ENCODE measurements at places on chromosomes 1 and 21.

DNA sequence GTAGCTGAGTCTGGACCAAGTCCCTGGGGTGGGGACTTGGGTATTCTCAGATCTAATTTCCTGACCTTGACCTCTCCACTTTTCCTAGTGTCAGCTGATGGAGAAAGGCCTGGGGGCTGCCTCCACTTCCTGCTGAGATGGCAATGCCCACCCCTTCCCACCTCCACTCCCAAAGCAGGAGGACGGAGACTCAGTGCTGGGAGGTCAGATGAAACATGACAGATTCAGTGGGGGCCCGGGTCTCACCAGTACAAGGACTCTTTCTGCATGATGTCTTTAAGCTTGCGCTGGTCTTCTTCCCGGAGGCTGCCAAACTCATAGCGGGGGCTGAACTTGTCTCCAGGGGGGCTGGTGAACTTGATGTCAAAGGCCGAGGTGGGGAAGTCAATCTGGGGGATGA, 35.6 kb upstream of the PPP1R15B start:
- no peak for DNase-seq

GRCh38 chr21:41511858-41512257, 3.9 kb upstream of the TMPRSS2 start:
- no peak for DNase-seq

- no peak for DNase-seq
Observed at GRCh38 chr1:21816602-21817302, 4.7 kb downstream of the LDLRAD2 start.

DNA sequence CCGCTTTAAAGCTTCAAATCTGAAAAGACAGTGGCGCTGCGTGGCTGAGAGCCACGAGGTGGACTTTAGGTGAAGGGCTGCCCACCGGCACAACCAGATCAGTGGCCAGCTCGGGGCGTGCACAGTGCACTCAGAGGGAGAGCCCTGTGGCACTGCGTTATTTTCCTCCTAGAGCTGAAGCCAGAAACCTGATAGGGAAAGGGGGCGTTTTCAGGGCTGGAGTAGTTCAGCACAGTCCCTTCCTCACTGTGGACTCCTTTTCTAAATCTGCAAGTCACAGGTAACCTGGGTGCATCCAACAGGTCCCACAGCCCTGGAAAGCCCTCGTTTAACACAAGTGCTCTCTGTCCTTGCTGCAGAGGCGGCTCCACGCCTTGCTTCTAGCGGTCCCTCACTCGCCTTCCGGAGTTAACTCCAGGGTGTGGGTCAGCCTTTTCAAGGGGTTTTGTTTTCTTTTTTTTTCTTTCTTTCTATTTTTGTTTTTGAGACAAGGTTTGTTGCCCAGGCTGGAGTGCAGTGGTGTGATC, 81.2 kb downstream of the GALNT2 start:
- DNase-seq: no peak

DNA sequence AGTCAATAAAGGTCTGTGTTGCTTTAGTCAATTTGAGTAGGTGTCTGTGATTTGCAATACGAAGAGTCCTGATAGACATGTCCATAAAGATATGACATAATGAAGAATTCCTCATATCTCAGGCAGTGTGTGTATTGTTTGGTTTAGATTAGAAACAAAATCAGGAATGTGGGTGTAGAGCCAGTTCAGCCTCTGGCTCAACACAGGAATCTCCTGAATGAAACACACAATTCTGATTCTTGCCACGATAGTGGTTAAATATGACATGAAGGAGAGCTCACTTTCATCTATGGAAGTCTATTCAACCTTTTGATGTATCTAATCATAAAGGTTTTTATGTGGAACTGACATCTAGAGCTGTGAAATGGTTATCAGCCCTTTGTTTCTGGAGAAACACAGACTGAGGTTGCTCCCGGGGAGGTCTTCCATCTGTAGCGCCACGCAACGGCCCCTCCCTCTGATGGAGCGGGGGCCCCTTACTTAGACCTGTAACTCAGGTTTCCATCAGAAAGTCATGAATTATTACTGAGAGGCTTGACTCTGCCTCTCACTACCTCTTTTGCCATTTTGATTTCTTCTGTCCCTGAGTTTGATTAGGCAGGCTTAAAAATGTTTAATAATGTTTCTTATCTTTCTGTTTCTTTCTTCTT, 19.5 kb downstream of the TSPAN2 start:
- DNase-seq: no peak

- no peak for DNase-seq
Observed at GRCh38 chr1:18452550-18452949, 28.2 kb upstream of the KLHDC7A start.

GRCh38 chr1:57015071-57015470, 49.3 kb upstream of the C8B start:
- no peak for DNase-seq

GRCh38 chr1:239999170-239999569, 92.5 kb upstream of the FMN2 start:
- no peak for DNase-seq

GRCh38 chr21:33774551-33774950, 132.2 kb downstream of the ITSN1 start:
- no peak for DNase-seq

GRCh38 chr1:31297277-31298247, 730 bp downstream of the ZCCHC17 start:
- no peak for DNase-seq

GRCh38 chr1:210398466-210398865, 69.8 kb downstream of the HHAT start:
- DNase-seq: no peak
